NCI-H187 (cell line): ENCODE measurements at places on chromosomes 2 and 18.

GRCh38 chr2:189628817-189629530, 32.3 kb upstream of the ASNSD1 start:
- no peak for DNase-seq

DNA sequence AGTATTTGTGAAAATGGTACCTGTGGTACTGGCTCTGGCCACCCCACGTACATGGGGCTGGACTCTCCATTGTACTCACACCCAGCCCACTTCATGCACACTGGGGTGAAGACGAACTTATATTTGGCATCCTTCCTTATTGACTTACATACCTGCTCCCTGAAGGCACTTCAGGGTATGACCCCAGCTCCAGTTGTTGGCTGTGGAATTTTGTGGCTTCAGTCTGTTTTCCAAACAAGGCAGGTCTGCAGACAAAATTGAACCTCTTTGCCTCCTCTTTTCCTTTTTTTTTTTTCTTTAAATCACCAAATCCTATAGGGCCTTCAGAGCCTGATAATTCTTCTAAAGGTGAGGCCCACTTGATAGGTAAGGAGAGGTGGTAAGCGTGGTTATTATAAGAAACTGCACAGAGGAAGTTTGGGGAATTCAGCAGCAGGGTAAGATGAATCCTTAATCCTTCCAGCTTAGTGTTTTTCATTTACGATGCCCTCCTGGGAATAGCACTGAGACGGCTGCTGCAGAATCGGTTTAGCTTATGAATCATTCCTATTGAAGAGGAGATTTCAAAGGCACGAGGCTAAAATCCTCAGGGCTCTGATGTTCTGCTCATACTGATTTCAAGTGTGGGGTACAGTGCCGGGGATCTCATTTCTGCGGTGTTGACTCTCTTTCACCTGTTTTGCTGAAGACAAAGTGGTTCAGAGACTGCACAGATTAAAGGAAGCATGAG, 55.2 kb downstream of the KIF5C start:
- DNase-seq, result no peak

- no peak for DNase-seq
Observed at GRCh38 chr2:230828272-230828961, 36.3 kb upstream of the ITM2C start.

GRCh38 chr2:64635976-64636911, 17.5 kb downstream of the SERTAD2 start:
- DNase-seq, result no peak

DNA sequence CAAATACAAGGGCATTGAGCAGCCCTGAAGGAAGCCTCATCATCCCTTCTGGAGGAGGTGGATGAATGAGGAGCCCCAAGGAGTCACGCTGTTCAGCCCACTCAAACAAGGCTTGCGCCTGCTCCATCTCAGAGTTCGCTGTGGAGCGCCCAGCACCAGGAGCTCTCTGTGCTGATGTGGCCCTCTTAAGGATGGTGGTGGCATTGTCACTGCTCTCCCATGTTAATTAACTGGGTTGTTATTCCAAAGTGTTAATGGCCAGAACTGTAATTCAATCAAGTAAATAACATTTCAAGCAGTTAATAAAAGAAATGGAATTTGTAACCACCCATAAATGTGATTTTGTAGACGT, 726.0 kb upstream of the RAB6C start:
- DNase-seq, result no peak

DNA sequence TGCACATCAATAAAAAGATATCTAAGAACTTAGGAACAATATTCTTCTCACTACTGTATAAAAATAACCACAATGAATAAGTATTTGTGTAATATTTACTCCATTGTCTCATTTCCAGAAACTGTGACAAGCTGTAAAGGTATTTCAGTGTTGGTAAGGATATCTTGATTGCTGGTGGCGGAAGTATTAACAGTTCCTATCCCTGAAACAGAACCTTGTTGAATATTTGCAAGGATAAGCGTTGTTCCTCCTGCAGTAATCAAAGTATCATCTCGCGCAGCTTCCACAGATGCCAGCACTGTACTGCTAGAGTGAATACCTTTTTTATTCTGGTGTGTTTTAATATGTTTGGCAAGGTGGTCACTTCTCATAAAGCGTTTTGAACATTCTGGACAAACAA, 55.3 kb downstream of the SP3 start:
- DNase-seq, result no peak

- no peak for DNase-seq
Observed at GRCh38 chr2:30989746-30990145, 148.5 kb downstream of the GALNT14 start.
